ENCODE measurements at places on chromosomes 16 and 17.

DNA sequence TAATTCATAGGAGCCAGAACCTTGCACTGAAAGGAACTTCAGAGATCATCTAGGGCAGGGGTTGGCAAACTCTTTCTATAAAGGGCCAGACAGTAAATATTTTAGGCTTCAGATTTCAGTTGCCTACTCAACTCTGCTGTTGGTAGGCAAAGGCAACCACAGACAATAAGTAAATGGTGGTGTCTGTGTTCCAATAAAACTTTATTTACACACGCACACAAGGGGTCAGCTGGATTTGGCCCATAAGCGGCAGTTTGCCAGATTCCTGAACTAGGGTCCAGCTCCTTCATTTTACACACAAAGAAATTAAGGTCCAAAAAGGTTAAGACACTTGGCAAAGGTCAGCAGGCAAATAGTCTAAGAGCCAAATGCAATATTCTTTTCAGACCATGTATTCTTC lies 107.3 kb downstream of the SPAG9 start:
- no peak for DNase-seq

DNA sequence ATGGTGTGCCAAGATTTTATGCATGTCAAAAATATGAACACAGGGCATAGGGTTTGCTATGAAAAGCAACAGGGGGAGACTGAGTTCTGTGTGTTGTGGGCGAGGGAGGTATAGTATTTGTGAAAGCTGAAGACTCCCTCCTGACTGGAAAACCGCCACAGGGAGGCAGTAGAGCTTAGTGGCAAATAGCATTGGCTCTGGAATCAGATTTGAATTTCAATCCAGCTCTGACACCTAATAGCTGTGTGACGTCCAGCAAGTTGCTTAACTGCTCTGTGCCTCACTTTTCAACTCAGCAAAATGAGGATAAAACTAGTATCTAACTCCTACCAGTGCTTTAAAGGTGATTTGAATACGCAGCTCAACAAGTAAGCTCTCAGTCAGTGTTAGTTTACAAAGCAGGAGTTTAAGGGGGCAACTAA lies 22.0 kb downstream of the KPNA2 start:
- DNase-seq = peak; percentile 30

DNA sequence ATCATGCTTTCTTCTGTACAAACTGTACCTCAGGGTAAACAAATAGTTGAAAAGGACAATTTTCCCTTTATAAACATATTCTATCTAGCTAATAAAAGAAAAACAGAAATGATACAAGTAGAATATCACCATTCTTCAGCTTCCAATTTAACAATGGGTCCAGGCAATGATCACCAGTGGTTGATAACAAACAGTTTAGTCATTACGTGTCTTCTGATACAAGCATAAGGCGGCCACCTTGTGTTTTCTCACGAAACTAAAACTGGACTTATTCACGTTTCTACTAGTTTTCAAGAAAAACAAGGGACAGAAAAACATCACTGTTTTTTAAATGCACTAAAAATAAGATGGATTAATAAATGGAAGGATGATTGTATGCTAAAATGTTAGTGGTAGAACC lies 58.3 kb downstream of the STH start:
- no peak for DNase-seq

DNA sequence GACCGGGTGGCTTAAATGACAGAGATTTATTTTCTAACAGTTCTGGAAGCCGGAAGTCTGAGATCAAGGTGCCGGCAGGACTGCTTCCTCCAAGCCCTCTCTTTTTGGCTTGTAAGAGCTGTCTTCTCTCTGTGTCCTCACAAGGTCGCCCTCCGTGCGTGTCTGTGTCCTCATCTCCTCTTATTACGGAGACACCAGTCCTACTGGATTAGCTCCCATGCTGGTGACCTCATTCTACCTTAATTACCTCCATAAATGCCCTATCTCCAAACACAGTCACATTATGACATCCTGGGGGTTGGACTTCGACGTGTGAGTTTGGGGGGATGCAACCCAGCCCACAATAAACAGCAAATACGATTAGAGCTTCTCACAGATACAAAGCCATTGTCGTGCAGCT lies 161.5 kb downstream of the FOXL1 start:
- DNase-seq = no peak

DNA sequence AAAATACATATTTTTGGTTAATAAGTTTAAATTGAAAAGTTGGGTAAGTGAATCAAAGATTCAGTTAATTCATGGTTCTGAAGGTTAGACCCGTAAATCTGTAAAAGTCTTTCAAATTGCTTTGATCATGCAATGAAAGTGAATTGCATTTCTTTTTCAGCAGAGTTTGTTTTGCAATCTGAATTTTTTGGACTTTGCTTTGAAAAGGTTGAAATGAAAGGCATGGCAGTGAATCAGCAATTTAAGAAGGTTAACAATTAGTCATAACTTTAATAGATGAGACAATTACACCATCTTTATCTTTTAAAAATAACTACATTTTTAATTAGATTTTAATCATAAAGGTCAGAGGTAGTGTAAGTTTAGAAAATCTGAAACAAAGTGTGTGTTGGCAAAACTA lies 310.9 kb upstream of the KCNJ16 start:
- no peak for DNase-seq

DNA sequence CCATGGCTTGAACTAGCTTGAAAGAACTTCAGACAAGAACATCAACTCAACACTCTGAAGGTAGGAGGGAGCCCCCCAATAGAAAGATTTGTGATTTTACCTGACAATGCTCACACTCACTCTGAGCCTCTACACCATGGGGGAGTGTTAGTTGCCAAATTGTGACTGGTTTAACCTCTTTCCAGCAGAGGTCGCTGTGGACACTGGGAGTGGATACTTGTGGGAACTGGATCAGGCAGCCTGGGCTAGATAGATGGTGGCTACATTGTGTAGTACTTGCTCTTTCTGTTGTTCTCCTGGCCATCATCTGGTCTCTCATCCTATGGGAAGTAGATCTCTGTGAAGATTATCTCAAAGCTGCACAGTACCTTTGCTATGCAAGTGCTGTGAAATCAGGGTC lies 2.9 kb downstream of the SMPD3 start:
- no peak for DNase-seq

Data from activated gamma-delta T cell treated with Interleukin-2 at 50 U/mL for 16 hours (primary cell).